Stimulated activated CD8-positive, alpha-beta memory T cell treated with anti-CD3 and anti-CD28 coated beads, Interleukin-2, amount 100 ng/mL, for 1 hour (primary cell): ENCODE measurements at places on chromosomes 2 and 18.

DNA sequence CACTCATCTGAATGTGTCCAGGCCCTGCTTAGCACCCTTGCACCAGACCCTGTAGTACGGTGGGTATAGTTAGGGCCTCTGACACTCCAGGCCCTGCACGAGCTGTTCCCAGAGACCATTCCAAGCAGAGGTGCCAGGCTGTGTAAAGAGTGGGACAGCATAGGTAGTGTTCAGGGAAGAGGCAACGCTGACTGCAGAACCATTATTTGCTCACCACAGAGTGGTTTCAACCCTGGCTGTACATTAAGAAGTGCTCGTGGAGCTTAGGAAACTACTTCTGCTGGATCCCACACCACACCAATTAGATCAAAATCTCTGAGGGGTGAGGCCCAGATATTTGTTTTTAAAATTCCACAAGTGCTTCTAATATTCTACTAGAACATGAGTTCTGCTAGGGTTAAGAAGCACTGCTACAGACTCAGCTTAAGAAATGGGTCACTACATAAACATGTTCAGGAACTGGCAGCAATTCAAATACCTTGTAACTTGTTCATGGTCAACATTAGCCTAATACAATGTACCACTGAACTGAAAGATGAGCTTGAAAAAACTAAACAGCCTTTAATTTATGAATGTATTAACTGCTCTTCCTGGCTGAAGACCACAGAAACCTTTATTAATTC is 183.0 kb downstream of the MYO5B start:
- no peak for DNase-seq

DNA sequence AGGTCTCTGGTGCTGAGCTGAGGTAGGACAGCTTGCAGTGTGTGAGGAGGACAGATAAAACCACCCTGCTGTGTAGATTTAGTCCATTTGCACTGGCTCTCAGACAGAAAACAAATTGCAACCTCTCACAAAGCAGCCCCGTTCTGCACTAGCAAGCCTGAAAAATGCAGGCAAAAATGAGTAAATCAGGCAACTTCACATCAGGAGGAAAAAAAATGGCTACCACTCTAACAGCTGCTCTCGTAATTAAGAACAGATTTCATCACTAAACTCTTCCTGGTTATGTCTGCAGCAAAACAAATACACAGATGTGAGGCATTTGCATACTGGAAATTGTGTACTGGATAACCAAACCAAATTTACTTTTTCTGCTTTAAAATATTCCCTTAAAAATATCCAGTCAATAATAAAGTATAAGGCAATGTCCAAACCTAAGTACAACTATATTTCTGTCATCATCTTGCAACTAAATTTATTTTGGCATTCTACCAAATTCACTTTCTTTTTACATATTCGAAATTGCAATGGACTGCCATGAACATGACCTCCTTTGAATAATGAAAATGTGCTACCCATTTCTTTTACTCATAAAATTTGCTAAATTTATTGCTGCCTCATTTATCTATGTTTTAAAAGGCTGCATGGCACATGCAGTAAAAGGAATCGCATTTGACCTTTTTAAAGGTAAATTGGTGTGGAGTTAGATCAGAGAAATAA is 157.4 kb downstream of the AFF3 start:
- no peak for DNase-seq

DNA sequence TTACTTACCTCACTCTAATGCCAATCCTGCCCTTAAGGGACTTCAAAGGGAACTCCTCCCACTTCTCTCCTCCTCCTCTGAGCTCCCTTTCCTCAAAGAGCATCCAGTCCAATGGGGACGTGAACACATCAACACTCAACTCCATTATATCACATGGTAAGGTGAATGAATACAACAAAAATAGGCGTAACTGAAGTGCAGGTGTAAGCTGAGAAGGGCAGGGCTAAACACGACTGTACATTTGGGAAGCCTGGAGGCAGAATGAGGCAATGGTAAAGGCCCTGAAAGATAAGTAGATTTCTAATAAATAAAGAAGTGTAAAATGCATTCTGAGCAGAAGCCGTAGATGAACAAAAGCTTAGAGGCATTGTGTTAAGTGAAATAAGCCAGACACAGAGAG is 226.1 kb upstream of the TRIB2 start:
- DNase-seq, result no peak

DNA sequence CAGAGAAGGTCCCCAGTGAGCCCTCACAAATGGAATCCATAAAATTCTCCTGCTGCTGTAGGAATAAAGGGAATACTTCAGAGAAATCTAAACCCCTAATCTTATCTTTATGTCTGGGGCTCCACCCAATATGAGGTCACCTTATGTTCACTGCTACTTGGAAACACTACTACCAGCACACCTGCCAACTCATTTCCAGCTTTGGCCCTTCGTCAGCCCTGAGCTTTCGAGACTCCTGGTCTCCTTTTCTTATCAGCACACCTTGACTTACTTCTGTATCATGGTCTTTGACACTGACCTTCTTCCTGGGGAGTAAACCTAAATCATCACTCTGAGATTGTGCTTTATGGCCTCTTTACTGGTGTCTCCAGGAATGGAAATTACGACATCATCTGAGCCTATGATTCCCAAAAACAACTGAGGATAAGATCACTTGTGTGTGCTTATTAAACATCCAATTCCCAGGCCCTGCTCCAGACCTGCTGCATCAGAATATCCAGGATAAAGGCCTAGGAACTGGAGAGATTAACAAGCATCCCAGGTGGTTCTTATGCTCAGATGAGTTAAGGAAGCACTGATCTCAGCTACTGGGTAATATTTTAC is 22.2 kb upstream of the ASNSD1 start:
- no peak for DNase-seq

- no peak for DNase-seq
These were observed 191.0 kb downstream of the GRB14 start for GRCh38 chr2:164430166-164430783.

DNA sequence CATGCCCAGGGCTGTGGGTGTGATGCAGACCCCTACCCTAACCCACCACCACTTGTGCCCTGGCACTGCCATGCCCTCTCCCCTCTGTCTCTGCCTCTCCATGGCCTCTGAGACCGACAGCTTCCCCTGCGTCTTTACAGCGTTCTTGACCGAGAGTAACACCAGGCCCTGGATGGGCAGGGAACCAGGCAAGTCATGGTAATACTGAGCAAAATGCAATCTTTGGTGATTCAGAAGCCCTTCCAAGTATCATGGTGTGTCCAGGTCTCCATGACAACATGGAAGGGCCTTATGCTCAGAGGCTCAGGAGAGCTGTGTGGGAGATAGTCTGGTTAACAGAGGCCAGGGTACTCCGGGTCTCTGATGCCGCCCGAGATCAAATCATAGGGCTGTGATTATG is 176.1 kb downstream of the KLHL29 start:
- no peak for DNase-seq

- DNase-seq, result no peak
These were observed 376.7 kb upstream of the SOX11 start for GRCh38 chr2:5315512-5315911.

DNA sequence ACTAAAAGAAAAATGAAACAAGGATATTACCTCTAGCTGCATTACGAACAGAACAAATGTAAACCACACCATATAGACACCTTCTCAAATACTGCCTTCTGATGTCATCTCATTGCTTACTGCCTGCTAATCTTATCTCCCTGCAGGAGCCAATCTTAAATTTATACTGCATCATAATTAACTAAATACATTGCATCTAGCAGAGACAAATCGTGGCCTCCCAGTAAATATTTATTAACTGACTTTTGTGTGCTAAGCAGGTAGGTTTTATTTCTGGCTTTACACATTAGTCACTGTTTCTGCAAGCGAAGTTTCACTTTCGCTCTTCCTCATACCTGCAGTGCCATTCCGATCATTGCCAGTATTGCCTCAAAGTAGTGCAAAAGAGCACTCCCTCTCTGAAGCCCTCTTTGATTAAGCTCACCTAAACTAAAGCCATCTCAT is 67.5 kb downstream of the SPATS2L start:
- DNase-seq, result no peak
